ENCODE measurements at places on chromosomes 5 and 9. TPM values are rescaled to one million over a fixed set of nuclear protein-coding genes. Genes with fewer than 3 reads are reported as not detected.

Gene TMC1
- not detected for total RNA-seq

Gene IFNB1
- not detected for total RNA-seq

Gene ADCY2
- not detected for total RNA-seq

Gene DDX4
- total RNA-seq = not detected

Gene INSL4
- not detected for total RNA-seq

Gene SCAMP1
- total RNA-seq = 49.7 TPM

DNA sequence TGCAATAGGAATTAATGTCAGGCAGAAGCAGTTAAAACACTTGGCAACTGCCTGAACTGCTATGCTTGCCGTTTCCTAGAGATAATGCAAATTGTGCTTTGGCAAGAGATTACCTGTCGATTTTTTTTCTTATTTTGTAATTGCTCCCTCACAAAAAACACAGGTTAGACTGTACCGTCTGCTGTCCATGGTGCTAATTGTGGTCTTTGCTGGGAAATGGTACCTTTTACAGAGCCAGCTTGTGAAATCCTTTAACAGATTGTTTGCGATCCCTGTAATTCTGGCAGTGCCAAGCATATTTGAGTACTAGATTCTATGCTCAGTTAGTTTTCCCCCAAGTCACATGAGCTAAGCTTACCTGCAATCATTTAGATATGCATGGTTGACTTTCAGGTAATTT lies 2125.8 kb upstream of the WWC1 start:
- DNase-seq = no peak

DNA sequence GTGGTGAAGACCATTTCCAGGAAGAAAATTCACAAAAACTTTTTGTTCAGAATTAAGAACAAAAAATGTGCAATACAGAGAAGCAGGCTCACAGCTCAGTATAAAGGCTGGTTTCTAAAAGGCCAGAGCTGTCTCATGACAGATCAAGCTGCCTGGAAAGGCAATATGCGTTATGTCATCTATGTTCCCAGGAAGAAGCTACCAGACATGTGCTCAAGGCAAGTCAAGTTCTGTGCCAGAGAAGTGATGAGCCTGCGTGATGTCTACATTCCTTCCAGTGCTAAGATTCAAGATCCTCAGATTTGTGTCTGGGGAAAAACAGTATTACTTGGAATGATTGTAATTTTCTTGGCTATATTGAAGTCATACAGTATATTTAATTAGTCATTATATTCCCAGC lies 104.3 kb downstream of the PDE4D start:
- DNase-seq = no peak

DNA sequence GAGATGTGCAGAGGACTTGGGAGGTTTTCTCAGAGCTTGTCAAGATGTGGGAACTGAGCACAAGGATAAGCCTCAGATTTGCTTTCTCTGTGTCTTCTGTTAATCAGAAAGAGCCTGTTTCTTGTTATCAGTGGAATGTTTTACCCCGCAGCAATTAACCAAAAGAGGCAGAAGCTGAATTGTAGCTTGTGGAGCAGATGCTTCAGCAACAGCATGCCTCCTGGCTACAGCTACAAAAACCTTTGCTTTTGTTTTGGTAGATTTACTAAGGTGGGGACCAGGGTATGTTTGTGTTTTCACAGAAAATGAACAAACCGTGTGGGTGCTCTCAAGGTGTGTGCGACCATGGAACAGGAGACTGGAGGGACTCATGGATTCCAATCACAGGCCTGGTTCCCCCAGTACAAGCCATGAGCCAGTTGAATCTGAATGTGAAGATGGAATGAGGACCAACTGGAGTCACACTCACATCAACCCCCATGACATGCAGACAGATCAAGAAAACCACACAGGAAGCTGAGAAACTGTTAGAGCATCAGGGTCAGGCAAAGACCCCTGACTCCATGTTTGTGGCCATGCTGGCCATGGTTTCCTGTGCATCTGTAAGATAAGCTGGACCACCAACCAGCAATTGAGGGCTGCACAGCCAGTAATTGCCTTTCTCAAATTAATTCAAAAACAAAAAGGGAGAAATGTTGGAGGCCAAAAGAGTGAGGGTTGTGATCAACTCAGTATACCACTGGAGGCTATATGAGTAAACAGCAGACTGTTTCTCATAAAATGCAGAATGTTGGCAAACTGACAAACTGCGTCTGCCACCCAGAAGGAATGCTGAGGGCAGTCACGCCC lies 6.9 kb downstream of the UGT3A2 start:
- DNase-seq = no peak

- DNase-seq = no peak
These were observed 12.2 kb downstream of the GPR150 start for GRCh38 chr5:95631991-95632675.

GRCh38 chr9:104766025-104766424 lies 2.1 kb downstream of the NIPSNAP3B start:
- DNase-seq = no peak

DNA sequence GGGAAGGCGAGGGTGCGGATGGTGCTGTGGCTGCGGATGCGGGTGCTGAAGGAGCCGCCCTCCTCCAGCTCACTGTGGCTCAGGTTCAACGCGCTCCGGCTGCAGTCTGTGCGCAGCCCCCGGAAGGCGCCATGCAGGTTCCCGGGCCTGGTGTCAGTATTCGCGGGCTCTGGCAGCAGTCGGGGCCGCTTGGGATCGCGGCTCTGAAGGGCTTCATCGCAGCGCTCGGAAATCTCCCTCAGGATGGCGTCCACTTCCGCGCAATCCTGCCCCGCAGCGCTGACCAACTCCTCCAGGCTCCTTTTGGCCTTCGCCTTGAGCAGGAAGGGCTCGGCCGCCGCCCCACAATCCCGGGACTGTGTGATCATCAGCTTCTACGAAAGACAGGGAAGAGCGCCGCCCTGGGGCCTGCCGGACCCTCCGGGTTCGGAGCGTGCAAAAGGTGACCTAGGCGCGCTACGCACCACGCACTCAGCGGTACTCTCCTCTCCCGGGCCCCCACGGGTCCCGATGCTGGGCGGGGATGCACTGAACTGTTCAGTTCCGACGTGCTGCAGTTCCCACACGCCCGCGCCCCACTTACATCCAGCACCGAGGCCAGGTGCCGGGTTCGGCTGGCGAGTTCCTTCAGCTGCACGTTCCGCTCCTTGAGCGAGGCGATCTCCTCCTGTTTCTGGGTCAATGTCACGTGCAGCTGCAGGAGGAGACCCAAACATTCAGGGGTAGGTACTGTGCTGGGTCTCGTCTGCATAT lies 6.5 kb downstream of the MCIDAS start:
- peak; percentile 25 for DNase-seq

GRCh38 chr5:116992681-116993080 lies 418.1 kb upstream of the SEMA6A start:
- no peak for DNase-seq

- no peak for DNase-seq
These were observed 289.6 kb downstream of the DTWD2 start for GRCh38 chr5:118698774-118699173.

DNA sequence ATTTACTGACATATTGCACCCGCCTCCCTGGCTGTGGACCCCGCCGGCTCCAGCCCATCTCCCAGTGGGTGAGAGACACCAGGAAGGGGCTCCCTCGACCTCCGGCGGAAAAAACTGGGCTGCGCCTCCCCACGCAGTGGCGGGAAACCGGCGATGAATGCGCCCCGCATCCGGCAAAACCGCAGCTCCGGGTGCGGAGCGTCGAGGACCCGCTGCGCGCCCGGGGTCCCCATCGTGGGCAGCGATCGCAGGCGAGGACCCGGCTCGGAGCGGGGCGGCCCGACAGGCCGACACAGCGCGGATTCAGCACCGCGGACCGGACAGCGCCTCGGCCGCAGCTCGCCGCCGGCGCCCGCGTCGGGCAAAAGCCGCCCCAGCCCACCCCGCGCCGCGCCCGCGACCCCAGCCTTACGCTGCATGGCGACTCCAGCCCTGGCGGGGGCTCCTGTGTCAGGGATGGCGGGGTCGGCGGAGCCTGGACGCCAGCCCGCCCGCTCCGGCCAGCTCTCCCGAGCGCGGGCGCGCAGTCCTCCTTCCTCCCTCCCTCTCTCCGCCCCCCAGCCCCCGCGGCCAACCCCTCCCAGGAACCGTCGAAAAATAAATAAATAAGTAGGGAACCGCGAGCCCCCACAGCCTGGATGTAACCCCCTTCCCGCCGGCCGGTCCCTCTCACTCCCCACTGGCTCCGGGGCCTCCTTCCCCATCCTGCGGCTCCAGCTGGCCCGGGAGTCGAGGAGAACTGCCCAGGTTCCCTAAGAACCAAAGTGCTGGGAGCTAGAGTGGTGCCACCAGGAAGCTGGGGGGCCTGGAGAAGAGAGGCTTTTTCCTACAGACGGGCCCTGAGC lies 3.1 kb downstream of the LHX3 start:
- no peak for DNase-seq

DNA sequence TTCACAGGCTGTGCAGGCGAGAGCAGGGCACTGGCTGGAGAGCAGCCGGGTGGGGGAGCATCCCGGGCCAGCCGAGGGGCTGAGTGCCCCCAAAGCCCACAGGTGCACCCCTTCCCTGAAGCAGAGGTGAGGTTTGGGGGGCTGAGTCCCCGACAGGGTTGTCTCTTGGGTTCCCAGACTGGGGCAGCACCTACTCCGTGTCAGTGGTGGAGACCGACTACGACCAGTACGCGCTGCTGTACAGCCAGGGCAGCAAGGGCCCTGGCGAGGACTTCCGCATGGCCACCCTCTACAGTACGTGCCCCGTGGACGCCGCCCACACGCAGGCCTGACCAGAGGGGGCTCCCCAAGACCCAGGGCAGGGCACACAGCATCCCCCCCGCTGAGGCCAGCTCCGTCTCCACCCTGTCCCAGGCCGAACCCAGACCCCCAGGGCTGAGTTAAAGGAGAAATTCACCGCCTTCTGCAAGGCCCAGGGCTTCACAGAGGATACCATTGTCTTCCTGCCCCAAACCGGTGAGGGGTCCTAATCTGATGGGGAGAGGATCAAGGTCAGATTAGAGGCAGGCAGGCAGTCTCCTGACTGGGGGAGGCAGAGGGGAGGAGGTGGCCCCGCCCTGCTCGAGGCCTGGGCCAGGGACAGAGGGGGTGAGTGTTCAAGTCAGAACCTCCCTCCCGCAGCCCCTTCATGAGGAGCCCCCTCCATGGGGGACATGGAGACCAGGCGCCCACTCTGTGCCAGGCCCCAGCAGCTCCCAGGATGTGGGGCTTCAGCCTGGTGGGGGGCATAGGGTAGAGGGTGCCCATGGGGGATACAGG lies 2.7 kb downstream of the PTGDS start:
- no peak for DNase-seq

- DNase-seq = no peak
These were observed 4.8 kb downstream of the ECSCR start for GRCh38 chr5:139457653-139458306.

DNA sequence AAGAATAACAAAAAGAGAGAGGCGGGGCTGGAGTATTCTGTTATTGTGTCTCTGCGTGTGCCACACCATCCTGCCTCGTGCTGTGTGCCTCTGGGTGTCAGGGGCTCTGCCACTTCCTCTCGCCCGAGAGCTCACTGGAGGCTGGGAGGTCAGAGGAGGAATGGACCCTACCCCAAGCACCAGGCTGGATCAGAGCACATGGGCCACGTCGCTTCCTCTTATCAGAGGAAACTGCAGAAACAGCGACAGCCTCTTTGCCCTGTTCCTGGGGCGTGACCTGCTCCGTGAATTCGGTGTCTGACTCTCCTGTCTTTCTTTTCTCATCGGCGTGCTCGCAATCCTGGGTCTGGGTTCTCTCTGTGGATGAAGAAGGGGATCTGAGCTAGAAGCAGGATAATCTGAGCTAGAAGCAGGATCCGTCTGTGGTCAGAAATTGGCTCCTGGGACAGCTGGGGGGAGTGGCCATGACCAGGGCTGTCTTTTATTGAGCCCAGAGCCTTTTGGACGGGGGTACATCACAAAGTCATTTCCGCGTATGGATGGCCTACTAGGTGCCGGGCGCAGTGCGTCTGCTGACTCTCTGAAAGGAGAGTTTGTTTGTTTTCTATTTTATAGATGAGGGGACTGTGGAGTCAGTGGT lies 150.3 kb upstream of the COL5A1 start:
- DNase-seq = no peak

GRCh38 chr5:51621156-51621555 lies 237.9 kb downstream of the ISL1 start:
- DNase-seq = no peak

GRCh38 chr5:176629853-176630680 lies at the start of the genes EIF4E1B and SNCB:
EIF4E1B (plus strand) TSS chr5:176630675; CDS start chr5:176642788, 12,113 bp downstream.
SNCB (minus strand) TSS chr5:176630534; CDS start chr5:176629654, 880 bp downstream.
- peak; percentile 76 for DNase-seq

DNA sequence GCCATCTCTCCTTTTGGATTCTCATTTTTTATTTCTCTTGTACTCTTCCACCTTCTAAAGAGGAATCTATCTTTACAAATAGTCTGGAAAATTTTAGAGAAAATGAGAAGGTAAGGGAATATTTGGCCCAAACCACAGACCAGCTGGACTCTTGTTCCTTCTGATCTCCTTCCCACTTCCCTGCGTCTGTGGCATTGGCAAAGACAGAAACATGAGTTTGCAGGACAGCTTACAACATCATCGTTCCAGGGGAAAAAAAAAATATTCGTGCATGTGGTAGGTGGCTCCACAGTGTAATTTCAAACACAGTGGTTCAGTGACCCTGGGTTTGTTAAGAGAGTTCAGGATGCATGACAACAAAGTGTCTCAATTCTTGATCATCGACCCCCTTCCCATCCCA lies 755.0 kb downstream of the DNAH5 start:
- DNase-seq = no peak

GRCh38 chr5:34591723-34592122 lies 64.4 kb upstream of the RAI14 start:
- DNase-seq = no peak

GRCh38 chr5:136032564-136032963 lies 3.8 kb downstream of the TGFBI start:
- DNase-seq = no peak

- peak; percentile 33 for DNase-seq
These were observed 3.3 kb downstream of the TLX3 start for GRCh38 chr5:171312129-171312974.

GRCh38 chr5:103569313-103570060 lies 6.9 kb upstream of the NUDT12 start:
- DNase-seq = no peak

GRCh38 chr9:126986506-126986951 lies 71.9 kb downstream of the RALGPS1 start:
- no peak for DNase-seq

DNA sequence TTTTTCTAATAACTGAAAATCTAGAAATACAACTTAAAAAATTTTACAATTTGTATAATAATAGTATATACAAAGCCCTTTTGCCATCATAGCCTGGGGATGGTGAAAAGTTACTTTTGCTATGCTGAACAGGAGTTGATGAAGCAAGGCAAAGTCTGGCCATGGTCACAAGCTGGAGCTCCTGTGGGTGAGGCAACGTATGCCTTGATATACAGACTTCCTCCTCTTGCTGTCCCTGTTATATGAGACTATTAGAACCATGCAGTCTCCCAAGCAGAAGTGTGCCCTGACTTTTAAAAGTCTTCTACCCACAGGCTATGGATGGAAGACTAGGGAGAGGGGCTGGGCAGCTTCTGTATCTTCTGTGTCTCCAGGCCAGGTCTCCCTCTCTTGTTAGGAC lies 15.7 kb downstream of the FAM151B start:
- no peak for DNase-seq
